Activated CD8-positive, alpha-beta memory T cell treated with anti-CD3 and anti-CD28 coated beads, Interleukin-2, amount 50 U/mL, for 4 hours (primary cell): ENCODE measurements at places on chromosomes 12 and 14.
A peak's percentile ranks its signal among the peaks of the same experiment; 100 is the strongest.

- no peak for DNase-seq
These were observed 43.9 kb upstream of the CHPT1 start for GRCh38 chr12:101653503-101653902.

DNA sequence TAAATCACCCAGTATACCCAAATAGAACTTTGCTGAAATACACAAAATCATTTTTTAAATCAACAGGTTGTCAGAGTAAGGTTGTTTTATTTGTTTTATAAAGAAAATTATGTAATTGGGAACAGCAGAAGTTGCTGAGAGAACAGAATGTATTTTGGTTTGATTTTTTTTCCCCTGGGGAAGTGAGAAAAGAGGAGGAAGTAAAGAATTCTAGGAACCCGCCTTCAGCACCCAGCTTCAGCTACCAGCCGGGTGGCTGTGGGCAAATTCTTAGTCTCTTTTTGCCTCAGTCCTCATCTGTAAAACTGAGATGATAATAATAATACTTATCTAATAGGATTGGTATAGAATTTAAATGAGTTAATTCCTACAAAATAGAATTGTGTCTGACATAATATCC is 119.4 kb downstream of the SRGAP1 start:
- DNase-seq: no peak

DNA sequence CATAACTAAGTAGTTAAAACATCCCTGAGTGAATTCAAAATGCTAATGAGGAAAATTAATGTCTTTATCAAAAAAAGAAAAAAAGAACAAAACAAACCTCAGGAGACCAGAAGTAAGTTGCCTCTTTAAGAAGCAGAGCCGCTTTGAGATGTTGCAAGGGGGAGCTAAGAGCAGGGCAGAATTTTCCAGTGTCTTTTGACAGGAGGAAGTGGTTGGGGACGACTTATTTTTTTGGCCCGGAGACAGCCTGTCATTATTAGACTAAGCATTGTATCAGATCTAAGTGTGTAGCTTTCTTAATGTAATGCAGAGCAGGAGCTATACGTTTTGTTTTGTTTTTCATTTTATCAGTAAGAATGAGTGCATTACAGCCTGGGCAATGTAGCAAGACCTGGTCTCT is 206.6 kb downstream of the CACNA1C start:
- no peak for DNase-seq

- DNase-seq: no peak
These were observed 257.8 kb upstream of the GARIN6 start for GRCh38 chr12:99389751-99390150.

- no peak for DNase-seq
These were observed 282.9 kb upstream of the FLRT2 start for GRCh38 chr14:85247071-85247470.

DNA sequence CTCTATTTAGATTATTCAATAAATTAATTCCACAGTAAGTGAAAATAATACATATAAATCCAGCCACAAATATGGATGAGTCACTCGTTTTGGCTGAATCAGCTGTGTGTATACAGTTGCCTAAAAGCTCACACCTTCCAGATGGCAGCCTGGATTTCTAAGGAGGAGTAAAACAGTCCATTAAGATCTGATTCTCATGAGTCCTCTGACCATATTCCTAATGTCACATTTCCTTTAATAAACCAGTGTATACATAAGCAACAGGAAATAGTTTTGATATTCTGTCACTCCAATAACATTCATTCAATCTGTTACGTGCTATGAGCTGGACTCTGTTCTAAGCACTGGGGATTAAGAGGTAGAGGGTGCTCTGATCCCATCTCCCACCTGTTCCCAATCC is 21.8 kb downstream of the MDM1 start:
- no peak for DNase-seq

DNA sequence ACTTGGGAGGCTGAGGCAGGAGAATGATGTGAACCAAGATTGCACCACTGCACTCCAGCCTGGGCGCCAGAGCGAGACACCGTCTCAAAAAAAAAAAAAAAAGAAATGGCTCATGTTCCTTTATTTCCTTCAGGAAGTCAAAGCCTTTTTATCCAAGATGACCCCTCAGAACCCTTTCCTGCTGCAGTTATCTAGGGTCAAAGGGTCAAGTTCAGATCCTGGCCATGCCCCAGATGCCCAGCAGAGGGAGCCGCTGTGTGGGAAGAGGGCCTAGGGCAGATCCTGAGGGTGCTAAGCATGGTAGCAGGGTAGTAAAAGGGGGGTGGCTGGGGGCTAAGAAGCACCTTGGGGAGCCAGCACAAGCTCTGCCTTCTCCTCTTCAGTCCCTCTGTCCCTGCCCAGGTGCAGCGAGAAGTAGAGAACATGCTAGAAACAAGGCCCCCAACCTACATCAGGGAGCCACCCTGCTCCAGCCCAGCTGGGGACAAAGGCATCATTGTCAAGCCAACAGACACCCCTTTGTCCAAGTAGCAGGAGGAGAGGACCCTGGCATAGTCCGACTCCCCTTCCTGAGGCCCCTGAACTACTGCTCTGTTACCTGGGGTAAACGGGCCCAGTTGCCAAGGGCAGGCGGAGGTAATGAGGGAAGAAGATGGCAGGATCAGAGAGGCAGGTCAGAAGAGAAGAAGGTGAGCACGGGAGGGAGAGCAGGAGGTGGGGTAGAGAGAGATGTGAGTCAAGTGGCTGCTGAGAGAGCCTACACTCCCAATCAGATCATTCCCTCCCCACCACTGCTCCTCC is 6.5 kb downstream of the NFE2 start:
- DNase-seq: peak; percentile 58

DNA sequence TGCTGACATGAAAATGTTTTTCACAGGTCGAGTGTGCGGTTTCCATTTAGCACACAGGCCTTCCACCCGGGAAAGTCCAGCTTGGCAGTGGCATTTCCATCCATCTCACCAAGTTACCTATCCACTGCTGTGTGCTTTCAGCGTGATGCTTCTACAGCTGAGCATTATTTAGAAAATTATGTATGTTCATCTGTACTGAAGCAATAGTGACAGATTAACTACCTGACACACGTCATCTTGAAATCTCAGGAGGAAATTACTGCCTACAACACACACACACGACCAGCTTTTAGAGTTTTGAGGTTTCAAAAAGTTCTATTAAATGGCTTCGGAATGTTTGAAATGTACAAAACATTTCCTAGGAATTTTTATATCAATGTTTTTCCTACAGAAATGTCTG is 39.4 kb downstream of the IFNG-AS1 start:
- no peak for DNase-seq
